Glomerular endothelial cell (primary cell): ENCODE measurements at places on chromosomes 5 and 9. TPM values are rescaled to one million over a fixed set of nuclear protein-coding genes. Genes with fewer than 3 reads are reported as not detected.

GRCh38 chr5:175752826-175753535 is 95.1 kb downstream of the HRH2 start:
- no peak for DNase-seq

DNA sequence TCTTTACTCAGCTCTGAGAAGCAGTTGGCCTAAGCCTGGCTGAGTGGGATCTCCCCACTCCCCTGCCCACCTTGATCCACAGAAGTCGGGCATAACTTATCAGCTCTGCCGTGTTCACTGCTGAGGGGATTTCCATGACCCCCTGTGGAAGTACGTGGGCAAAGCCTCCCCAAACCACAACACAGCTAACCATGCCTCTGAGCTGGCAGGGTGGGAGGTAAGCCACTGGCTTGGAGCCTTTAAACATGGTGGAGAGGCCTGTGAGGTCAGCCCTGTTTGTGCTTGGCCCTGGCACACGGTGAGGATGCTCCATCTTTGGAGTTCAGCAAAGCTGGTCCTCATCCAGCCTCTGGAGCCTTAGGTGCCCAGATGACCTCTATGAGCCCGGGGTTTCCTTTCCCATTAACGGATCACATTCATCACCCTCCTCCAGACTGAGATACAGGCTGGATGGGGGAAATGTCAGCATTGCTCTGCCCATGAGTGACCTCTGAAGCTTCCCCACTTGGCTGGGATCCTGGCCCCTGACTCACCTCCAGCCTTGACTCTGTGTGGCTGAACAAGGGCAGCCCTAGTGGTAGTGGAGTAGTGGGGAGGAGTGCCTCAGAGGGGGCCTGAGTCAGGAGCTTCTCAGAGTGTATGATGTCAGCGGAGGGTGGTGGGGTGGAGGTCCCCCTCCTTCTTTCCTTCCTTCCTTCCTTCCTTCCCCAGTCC is 6.2 kb downstream of the PDLIM4 start:
- no peak for DNase-seq

- DNase-seq, result no peak
Observed at GRCh38 chr9:130407916-130408663, 36.7 kb upstream of the ASS1 start.

DNA sequence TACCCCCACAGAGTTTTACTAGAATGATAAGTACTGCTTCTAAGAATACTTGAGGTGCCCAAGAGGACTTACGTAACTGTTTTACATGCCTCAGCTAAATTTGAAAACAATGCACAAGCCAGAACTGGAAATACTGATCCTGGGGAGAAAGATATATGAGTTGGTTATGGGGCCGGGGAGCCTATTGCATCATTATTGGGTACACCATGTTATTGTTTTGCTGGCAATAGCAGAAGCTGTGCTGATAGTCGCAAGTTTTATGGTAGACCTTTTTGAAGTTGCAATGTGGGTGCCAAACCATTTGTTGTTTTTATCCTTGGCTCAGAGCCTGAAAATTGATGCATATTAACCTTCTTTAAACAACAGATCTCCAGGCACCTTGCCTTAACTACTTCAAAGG is 108.4 kb upstream of the DHFR start:
- no peak for DNase-seq

GRCh38 chr5:171999100-171999499 is 7.3 kb downstream of the FBXW11 start:
- DNase-seq, result no peak

DNA sequence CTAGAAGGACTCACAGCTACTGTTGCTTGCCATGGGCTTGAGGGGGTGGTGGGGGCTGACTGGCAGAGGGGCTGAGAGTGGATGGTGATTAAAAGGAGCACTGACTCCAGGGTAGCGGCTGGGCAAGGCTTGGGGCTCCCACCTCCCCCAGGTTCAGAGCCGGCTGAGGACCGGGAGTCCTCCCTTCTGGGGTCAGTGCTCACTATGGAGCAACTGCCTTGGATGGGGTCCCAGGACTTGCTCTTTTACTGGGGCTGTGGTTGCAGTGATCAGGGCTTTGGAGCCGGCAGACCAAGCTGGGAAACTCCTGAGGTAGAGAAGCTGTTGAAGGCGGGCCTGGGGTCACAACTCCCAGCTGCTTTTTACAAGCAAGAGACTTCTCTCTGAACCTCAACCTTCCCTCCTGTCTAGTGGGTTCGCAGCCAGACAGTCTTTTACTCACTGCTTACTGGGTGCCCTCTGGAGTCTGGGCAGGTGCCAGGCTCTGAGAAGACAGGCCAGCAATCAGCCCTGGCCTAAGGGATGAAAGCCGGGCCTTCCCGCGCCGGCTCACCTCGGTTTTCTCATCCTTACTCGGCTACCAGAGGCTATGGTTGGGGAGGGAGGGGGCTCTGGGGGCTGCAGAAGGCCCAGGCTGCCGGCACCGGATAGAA is 795 bp upstream of the ASS1 start:
- no peak for DNase-seq

- no peak for DNase-seq
Observed at GRCh38 chr9:94644543-94644942, 5.2 kb upstream of the FBP1 start.

DNA sequence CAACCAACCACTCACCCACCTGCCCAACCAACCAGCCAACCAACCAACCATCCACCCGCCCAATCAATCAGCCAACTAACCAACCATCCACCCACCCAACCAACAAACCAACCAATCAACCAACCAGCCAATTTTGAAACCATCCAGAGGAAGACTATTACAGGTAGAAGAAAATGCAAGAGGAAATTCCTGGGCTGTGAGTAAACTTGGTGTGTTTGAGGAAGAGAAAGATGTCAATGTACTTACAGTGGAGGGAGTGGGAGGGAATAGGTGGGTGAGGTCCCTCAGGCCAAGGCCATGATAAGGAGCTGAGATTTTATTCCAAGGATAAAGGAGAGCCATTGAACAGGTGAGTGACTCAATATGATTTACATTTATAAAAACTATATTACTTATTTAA is 30.4 kb downstream of the C9orf57 start:
- no peak for DNase-seq

- DNase-seq, result no peak
Observed at GRCh38 chr5:114678778-114679177, 316.9 kb downstream of the KCNN2 start.

DNA sequence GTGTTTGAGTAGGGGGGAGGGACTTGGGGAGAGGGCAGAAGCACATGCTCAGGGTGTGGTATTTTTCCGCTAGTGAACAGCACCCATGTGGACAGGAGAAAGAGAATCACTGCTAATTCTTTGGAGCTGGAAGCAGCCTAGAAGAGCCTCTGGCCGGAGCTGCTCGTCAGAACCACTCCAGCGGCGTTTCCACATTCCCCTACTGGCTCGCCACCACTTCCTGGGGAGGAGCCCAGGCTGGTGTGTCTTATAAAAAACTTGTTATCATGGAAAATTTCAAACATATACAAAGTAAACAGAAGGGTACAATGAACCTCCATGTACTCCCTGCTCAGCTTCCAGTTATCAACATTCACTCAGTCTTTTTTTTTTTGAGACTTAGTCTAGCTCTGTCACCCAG is 26.7 kb downstream of the LHX2 start:
- no peak for DNase-seq

DNA sequence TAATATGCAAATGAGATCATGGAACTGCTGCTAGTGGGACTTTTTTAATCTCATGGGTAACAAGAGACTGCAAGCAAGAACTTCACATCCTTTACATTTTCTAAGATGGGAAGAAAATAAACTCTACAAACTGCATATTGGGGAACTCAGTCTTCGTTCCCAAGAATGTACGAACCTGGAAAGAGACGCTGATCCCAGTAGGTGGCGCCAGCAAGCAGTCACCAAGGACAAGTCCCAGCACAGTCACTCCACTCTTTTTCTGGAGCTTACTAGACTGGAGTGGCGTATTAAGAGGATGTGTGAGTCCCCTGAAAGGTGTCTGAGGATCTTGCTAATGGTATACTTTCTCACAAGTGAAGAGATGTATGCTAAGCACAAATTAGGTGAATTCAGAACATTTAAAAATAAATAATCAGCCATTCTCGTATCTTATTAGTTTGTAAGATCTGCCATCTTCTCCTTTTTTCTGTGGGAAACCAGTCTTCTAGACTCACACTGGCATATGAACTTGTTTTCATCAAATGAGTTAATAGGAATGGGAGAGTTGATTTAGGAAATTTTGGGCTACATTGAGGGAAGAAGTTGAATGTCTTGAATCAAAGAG is 16.0 kb upstream of the PUM3 start:
- DNase-seq, result no peak

ANKDD1B gene
- 0.53 and 0.70 TPM in 2 replicates for total RNA-seq

ZBED3 gene
- 7.1 and 12.0 TPM in 2 replicates for total RNA-seq

OCLN gene
- 4.3 and 7.4 TPM in 2 replicates for total RNA-seq

PKD2L2 gene
- not detected in 2 replicates for total RNA-seq

CRB2 gene
- total RNA-seq, result 0.06 TPM in 1 of 2 replicates, not detected in the other

TMC1 gene
- total RNA-seq, result 0.23 and 0.82 TPM in 2 replicates

GDNF gene
- 0.10 TPM in 1 of 2 replicates, not detected in the other for total RNA-seq
